ENCODE measurements at places on chromosomes 12 and 14.

- peak; percentile 47 for DNase-seq
These were observed 22.9 kb downstream of the KRT18 start for GRCh38 chr12:52971679-52972329.

GRCh38 chr14:76090616-76091391 is 60.9 kb upstream of the GPATCH2L start:
- no peak for DNase-seq

DNA sequence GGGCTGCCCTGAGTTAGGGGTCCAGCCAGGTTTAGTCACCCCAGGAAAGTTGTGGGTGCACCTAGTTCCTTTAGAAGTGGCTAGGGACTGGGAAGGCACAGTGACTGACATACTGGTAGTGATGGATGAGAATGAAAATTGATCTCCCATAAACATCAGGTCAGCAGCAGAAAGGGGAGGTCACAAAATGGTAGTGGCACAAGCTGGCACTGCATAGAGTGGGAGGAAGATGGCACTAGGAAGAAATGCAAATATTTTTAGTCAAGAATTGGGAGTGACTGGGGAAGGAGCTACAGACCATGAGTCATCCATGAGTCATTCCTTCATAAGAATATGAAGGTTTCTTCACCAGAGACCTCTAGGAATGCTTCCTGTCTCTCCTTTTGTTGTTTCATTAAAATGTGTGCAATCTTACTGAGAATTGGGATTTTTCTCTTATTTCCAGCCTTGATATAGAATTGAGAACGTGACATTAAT is 198.3 kb upstream of the AMIGO2 start:
- peak; percentile 97 for DNase-seq

- DNase-seq, result peak; percentile 11
These were observed 23.0 kb upstream of the EIF2B2 start for GRCh38 chr14:74979442-74980397.

DNA sequence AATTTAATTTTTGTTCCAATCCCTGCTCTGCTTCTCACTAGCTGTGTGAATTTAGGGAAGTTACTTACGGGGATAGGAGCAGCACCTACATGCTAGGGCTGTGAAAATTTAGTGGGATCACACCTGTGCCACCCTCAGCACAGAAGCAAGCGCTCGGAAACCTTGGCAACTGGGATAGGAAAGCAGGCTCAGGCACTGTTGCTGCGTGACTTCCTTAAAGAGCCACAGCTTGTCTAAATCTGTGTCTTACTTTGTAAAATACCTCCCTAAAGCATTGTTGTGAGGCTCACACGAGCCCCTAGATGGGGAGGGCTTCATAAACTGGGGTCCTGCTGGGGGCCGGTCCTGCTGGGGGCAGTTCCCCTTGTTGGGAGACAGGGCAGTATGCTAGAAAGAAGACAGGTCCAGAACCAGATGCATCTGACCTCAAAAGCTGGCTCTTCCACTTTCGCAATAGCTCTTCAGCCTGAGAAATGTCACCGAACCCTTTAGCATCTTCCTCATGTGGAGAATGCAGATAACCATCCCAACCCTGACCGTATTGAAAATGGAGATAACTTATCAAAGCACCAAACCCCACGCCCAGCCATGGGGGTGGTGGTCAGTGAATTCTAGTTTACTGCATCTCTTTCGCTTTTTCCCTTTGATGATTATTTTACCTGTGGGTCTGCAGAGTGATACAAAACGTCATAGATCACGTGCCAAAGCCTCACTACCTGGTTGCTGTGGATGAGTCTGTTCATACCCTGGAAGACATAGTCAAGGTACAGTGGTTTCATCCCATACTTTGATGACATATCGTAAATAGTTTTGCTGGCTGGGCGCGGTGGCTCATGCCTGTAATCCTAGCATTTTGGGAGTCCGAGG is 54.1 kb downstream of the AK7 start:
- DNase-seq, result no peak

DNA sequence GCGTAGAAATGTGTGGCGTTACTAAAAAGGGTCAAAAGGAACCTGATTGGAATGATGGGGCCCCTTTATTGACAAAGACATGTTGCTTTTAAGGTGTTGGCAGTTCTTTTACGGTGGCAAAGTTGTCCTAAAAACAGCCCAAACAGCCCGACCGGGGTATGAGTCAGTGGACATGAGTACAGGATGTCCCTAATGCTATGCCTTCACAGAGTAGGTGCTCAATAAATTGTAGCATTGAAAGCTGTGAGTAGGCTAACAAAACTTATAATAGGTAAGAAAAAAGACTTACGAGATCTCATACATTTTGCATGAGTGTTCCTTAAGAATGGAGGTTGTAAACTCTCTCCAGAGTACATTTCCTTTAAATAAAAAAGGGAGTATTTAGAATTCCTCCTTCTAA is 2.6 kb downstream of the ELK3 start:
- DNase-seq, result no peak

DNA sequence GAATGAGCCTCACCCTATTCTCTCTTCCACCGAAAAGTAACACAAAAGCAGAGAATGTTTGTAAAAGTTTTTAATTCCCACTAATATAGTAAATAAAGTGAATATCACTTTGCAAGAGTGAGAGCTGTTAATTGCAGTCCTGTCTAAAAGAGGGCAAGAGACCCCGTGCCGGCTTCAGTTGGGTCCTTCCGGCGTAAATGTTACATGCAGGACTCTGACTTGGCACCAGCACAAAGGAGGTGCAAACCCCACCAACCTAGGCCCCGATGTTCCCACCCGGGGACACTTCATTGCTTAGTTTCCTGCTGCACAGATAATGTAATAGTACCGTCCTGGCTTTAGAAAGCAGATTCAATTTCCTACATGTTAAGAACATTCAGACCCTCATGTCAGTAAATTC is 66.0 kb upstream of the DYNC1H1 start:
- DNase-seq, result no peak

DNA sequence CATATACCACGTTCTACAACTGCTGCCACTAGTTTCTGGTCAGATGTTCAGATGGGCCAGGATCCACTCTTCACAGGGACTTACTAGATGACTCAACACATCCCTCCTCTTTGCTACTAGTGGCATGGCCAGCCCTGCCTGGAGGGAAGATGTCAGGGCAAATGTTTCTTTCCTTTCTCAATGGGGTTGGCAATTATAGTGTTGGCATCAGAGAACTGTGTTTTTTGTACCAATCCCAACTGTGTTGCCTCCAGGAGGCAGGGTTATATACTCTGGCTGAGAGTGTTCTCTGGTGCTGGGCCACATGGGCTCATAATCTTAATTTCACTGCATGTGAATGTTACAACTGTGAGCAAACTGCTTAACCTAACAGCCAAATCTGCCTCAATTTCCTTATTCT is 69.9 kb upstream of the AVPR1A start:
- DNase-seq, result no peak

GRCh38 chr12:106310687-106311086 is 8.2 kb downstream of the TCP11L2 start:
- DNase-seq, result no peak

DNA sequence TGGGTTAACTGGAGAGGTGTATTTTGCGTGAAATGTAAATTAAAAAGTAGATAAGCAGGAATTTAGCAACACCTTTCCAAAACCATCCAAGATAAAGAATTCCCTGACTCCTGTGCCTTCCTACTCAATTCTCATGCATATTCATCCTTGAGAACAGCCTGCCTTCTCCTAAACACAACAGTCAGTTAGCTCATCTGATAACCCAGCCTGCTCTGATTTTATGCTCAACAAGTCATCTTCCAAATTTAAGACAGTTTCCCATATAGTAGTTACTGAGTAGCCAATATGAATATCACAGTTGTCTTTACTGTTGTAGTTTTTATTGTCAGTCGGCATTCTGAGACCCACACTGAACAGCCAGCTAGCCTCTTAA is 27.1 kb downstream of the CPNE8 start:
- no peak for DNase-seq

- no peak for DNase-seq
These were observed 818.9 kb downstream of the TMTC2 start for GRCh38 chr12:83505586-83505985.

DNA sequence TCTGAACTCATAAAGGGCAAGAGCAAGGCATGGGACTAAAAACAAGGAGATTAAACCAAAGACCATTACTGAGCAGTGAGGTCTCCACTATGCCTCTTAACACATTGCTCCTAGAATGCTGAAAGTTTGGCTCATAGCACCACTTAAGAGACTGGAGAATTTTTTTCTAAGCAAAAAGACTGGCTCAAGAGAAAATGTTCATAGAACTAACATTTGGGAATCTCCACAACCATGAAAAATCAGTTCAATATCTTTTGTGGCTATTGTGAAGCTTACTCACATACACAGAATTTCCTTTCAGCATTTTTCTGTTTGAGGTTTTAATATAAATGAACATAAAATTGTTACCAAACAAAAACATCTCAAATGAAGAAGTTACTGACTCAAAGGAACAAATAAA is 255.8 kb downstream of the CCDC91 start:
- peak; percentile 76 for DNase-seq

DNA sequence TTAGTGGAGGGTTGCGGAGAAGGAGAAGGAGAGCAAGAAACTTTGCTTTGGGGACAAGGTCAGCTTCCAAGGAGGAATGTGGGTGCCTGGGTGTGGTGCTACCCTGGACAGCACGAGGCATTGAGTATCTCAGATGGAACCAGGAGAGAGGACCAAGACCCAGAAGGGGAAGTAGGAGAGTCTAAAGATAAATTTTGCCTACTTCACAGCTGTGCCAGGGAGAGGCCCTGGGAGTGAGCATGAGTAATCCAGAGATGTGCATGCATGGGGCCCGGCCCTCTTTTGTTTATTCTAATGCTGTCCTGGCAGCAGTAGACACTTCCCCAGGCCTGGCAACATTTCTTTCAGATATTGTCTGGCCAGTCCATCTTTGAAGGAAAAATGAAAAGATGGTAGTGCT is 49.5 kb upstream of the GNPNAT1 start:
- peak; percentile 34 for DNase-seq

DNA sequence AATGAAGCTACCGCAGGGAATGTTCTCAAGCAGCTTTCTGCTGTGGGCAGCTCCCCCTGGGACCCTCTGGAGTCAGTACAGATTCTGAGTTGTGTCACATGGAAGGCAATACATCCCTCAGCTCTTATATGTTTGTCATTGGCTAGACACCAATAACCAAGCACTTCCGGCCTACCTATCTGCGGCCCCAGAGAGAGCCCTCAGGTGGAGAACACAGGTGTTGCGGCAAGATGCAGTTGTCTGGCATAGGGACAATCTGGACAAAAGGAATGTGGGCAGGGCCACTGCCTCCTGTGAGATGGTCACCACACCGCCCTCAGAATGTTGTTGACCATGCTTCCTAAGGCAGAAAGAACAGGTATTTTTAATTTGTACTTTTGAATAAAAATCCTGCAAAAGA is 118.7 kb downstream of the BRMS1L start:
- no peak for DNase-seq

- no peak for DNase-seq
These were observed 157.4 kb downstream of the STXBP6 start for GRCh38 chr14:24892497-24893051.

GRCh38 chr12:46084666-46085631 is 94.6 kb upstream of the SCAF11 start:
- no peak for DNase-seq

DNA sequence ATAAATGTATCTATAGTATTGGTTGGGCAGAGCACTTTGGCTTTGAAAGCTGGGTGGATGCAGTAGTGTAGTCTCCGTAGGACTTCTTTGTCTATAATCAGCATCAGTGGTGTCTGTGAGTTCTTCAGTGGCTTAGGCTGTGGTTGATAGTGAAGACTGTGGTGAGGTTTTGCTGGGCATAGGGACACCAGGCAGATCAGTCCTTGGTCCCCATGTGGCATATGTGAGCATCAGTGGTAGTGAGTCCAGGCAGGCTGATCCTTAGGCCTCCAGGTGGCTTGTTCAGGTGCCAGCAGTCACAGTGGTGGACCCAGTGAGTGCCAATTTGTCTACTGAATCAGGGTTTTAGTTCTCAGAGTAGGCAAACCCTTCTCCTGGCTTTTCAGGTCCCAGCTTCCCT is 70.4 kb downstream of the CAND1 start:
- no peak for DNase-seq

All from astrocyte (in vitro differentiated cells and primary cell).